ENCODE measurements at places on chromosomes 12 and 14.

DNA sequence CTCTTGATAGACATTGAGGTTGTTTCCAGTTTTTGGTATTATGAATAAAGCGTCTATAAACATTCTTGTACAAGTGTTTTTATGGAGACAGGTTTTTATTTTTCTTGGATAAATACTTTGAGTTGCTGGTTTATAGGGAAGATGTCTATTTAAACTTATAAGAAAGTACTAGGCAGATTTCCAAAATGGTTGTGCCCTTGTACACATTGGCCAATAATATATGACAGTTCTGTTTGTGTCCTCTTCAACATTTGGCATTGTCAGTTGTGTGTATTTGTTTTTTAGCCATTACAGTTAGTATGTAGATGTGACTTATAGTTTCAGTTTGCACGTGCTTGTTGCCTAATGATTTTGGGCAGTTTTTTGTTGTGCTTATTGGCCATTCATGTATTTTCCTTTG, 42.1 kb downstream of the VRK1 start:
- no peaks in the 10 kb centered on the region for H3K27me3 ChIP-seq
- no peak overlapping the region for H3K4me3 ChIP-seq
- no peak for DNase-seq
- no peak overlapping the region for H3K27ac ChIP-seq
- no peaks in the 10 kb centered on the region for H3K4me1 ChIP-seq
- peaks cover 3% of the 10 kb centered on the region for H3K36me3 ChIP-seq

GRCh38 chr14:77859934-77860570, 60.1 kb downstream of the ADCK1 start:
- H3K4me1 ChIP-seq = no peaks in the 10 kb centered on the region
- no peak overlapping the region for H3K27ac ChIP-seq
- no peaks in the 10 kb centered on the region for H3K27me3 ChIP-seq
- DNase-seq = no peak

DNA sequence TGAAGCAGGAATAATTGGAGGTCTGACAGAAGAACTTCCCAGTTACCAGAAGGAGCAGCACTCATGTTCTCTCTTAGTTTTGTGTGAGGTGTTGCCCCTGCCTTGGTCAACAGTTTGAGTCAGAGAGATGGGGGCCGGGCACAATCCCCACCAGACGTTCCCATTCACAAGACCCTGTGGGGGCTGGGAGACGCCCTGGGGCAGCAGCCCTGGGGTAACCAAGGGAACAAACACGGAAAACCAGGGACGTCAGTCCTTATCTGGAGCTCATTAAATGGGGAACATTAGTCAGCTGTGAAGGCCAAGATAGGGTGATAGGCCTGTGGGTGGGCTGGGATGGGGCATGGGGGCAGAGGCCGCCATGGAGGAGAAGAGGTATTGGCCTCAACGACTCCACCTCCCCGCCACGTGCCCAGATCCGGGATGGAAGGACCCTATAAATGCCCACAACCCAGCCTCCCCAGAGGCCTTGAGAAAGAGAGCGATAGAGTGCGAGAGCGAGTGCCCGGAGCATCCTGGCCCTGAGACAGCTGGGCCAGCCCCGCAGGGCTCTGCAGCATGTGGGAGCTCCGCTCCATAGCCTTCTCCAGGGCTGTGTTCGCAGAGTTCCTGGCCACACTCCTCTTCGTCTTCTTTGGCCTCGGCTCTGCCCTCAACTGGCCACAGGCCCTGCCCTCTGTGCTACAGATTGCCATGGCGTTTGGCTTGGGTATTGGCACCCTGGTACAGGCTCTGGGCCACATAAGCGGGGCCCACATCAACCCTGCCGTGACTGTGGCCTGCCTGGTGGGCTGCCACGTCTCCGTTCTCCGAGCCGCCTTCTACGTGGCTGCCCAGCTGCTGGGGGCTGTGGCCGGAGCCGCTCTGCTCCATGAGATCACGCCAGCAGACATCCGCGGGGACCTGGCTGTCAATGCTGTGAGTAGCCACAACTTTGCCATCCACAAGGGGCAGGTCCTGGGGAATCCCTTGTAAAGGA, at the start of gene AQP2:
TSS of gene AQP2 (plus strand) at position 465 of the 979 bp plus-strand sequence. CDS start at position 559, 94 bp downstream.
- H3K4me3 ChIP-seq = no peak within 1 kb of the TSS
- no peak within 1 kb of the TSS for H3K27ac ChIP-seq
- no peaks in the 10 kb centered on the region for H3K4me1 ChIP-seq
- DNase-seq = no peak

GRCh38 chr12:48999371-49000131, at the start of gene DDN:
Gene DDN, minus strand, starts transcription at chr12:48999375. Its CDS starts 88 bp downstream, at chr12:48999287.
- H3K4me1 ChIP-seq = peaks cover 46% of the 10 kb centered on the region
- H3K4me3 ChIP-seq = peak within 1 kb of the TSS; percentile 59
- H3K36me3 ChIP-seq = peaks cover 27% of the 10 kb centered on the region
- H3K27ac ChIP-seq = no peak within 1 kb of the TSS

GRCh38 chr14:64387232-64387781, 846 bp upstream of the MTHFD1 start:
- no peaks in the 10 kb centered on the region for H3K27me3 ChIP-seq

DNA sequence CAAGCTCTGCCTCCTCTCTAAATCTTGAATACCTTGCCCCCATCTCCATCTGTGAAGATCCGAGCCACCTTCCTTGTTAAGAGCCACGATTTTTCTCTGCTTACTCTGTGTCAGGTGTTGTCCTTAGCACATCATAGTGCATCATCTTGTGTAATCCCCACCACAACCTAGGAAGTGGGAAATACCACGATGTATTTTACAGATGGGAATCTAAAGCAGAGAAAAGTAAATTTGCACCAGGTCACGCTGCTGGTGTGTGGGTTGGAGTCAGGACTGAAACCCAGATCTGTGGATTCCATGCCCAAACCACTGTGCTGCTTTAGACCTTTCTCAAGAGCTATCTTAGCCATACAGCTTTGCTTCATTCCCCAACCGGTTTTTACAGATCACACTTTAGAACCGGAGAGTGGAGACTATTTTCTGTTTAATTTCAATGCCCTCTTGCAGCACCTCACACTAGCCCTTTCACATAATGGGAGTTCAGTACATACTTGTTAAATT, 94.6 kb downstream of the PPM1A start:
- no peaks in the 10 kb centered on the region for H3K36me3 ChIP-seq
- no peak overlapping the region for H3K27ac ChIP-seq
- no peak overlapping the region for H3K4me3 ChIP-seq
- no peaks in the 10 kb centered on the region for H3K27me3 ChIP-seq

GRCh38 chr12:117483501-117483900, 122.1 kb upstream of the NOS1 start:
- no peaks in the 10 kb centered on the region for H3K36me3 ChIP-seq
- no peaks in the 10 kb centered on the region for H3K4me1 ChIP-seq
- no peak for DNase-seq
- H3K27me3 ChIP-seq = no peaks in the 10 kb centered on the region
- no peak overlapping the region for H3K4me3 ChIP-seq

- no peak overlapping the region for H3K27ac ChIP-seq
- H3K27me3 ChIP-seq = no peaks in the 10 kb centered on the region
- no peak for DNase-seq
- H3K36me3 ChIP-seq = no peaks in the 10 kb centered on the region
- H3K4me3 ChIP-seq = no peak overlapping the region
These were observed 53.4 kb upstream of the ANO4 start for GRCh38 chr12:100741084-100741711.

GRCh38 chr14:88181072-88181471, 142.0 kb downstream of the KCNK10 start:
- no peaks in the 10 kb centered on the region for H3K27me3 ChIP-seq
- H3K36me3 ChIP-seq = no peaks in the 10 kb centered on the region
- H3K27ac ChIP-seq = no peak overlapping the region
- no peak for DNase-seq
- no peaks in the 10 kb centered on the region for H3K4me1 ChIP-seq
- no peak overlapping the region for H3K4me3 ChIP-seq

- no peak for DNase-seq
- H3K27me3 ChIP-seq = no peaks in the 10 kb centered on the region
- H3K4me3 ChIP-seq = no peak overlapping the region
- H3K36me3 ChIP-seq = no peaks in the 10 kb centered on the region
- H3K27ac ChIP-seq = no peak overlapping the region
These were observed 12.8 kb upstream of the CEP170B start for GRCh38 chr14:104852280-104852663.

DNA sequence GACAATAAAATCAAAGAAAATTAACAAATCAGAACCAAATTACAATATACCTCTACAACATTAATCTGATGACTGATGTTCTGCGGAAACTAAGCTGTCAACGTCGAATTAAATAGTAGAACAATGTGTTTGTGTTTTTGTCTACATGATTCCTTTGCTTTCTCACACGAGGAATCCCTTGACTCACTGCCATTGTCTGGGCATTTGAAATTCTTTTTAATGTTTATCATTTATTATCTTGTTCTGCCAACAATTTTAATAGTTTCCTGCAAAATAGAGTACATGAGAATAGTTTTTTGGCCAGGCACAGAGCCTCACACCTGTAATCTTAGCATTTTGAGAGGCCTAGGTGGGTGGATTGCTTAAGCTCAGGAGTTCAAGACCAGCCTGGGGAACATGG, 76.6 kb upstream of the KRAS start:
- no peak overlapping the region for H3K4me3 ChIP-seq
- H3K27me3 ChIP-seq = no peaks in the 10 kb centered on the region
- H3K27ac ChIP-seq = no peak overlapping the region
- no peak for DNase-seq
- peaks cover 3% of the 10 kb centered on the region for H3K4me1 ChIP-seq
- no peaks in the 10 kb centered on the region for H3K36me3 ChIP-seq

DNA sequence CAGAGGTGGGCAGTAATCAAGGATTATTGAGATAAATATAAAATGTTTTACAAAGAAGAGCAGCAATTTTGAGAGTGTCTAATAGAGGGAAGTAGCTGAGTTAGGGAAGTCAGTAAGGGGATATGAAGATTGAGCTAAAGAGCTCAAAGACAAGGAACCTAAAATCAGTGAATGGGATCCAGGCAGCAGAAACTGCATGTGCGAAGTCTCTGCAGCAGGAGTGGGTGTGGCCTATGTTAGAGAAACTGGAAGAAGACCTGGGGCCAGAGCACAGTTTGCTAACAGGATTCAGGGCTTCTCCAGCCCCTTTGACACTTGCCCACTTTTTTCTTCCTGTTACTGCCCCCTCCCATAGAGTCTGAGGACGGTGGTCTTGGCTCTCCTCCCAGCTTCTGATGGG, 36.3 kb upstream of the PLXNC1 start:
- H3K4me3 ChIP-seq = no peak overlapping the region
- H3K36me3 ChIP-seq = no peaks in the 10 kb centered on the region
- no peak for DNase-seq
- H3K27me3 ChIP-seq = no peaks in the 10 kb centered on the region

- H3K36me3 ChIP-seq = no peaks in the 10 kb centered on the region
- H3K27ac ChIP-seq = no peak overlapping the region
- H3K4me1 ChIP-seq = no peaks in the 10 kb centered on the region
- no peak overlapping the region for H3K4me3 ChIP-seq
- DNase-seq = no peak
- no peaks in the 10 kb centered on the region for H3K27me3 ChIP-seq
These were observed 82.3 kb downstream of the PUS7L start for GRCh38 chr12:43676183-43676813.

- peaks cover 4% of the 10 kb centered on the region for H3K27me3 ChIP-seq
- no peak for DNase-seq
- H3K4me1 ChIP-seq = no peaks in the 10 kb centered on the region
- H3K4me3 ChIP-seq = no peak overlapping the region
These were observed 87.1 kb downstream of the ALG10 start for GRCh38 chr12:34109390-34109789.

- H3K36me3 ChIP-seq = no peaks in the 10 kb centered on the region
- peak overlapping the region; percentile 15 for H3K4me3 ChIP-seq
- peak overlapping the region; percentile 76 for H3K27ac ChIP-seq
- peak; percentile 66 for DNase-seq
- H3K27me3 ChIP-seq = no peaks in the 10 kb centered on the region
- peaks cover 70% of the 10 kb centered on the region for H3K4me1 ChIP-seq
These were observed 434.7 kb downstream of the FUT8 start for GRCh38 chr14:65847075-65847847.

GRCh38 chr14:43568022-43568421, 939.1 kb downstream of the FSCB start:
- H3K36me3 ChIP-seq = no peaks in the 10 kb centered on the region
- no peak overlapping the region for H3K27ac ChIP-seq
- H3K27me3 ChIP-seq = no peaks in the 10 kb centered on the region

DNA sequence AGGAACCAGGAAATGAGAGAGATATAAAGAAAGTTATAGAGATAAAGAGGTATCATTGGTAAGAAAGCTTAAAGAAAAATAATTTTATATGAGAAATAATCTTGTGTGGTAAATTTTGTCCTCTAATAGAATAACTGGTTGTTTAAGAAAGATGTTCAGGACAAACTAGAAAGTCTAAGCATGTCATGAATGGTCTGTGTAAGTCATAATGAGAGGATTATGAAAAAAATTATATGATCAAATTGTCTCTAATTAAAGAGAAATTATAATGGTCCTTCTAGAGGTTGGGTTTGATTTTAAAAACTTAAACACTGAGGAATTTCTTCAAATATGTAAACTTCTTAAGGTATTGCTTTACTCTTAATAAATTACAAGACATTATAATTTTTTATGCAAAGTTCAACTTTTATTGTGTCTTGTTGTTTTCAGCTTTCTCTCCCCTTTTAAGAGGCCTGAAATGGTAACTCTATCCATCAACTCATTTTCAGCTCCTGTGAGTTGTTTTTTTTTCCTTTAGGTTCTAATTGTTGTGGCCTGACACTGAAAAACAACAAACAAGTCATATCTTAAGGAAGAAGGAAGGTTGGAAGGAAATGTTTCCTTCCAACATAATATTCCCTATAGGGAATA, 88.2 kb upstream of the CNOT2 start:
- H3K27ac ChIP-seq = no peak overlapping the region
- H3K4me1 ChIP-seq = no peaks in the 10 kb centered on the region
- DNase-seq = no peak
- H3K27me3 ChIP-seq = no peaks in the 10 kb centered on the region
- H3K36me3 ChIP-seq = no peaks in the 10 kb centered on the region

DNA sequence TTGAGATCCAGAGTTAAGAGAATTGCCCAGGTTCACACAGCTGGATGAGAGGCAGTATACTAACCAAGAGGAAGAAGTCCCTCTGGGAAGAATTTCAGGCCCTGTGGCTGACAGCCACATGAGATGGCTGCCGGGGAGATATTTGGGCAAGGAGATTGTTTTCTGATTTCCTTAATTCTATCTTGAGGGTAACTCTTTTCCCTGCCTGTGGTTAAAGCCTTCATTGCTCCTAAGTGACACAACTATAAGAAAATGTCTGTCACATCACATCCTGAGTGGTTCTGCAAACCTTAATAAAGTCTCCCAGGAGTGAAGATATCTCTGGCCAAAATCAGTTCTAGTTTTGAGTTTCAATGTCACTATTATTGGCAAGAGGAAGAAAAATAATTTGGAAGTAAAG, 9.6 kb downstream of the ARHGDIB start:
- peaks cover 87% of the 10 kb centered on the region for H3K4me1 ChIP-seq
- H3K36me3 ChIP-seq = peaks cover 33% of the 10 kb centered on the region
- peak overlapping the region; percentile 90 for H3K27ac ChIP-seq
- peak overlapping the region; percentile 39 for H3K4me3 ChIP-seq

DNA sequence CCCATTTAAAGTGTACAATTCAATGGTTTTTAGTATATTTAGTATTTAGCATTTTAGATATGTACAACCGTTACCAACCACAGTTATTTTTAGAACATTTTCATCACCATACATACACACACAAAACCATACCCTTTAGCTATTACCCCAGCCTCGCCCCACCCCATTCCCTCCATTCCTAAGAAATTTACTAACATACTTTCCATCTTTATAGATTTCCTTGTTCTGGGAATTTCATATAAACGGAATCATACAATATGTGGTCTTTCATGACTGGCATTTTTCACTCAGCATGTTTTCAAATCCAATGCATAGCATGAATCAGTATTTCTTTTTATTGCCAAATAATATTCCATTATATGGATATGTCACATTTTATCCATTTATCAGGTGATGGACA, 101.5 kb downstream of the TAOK3 start:
- no peaks in the 10 kb centered on the region for H3K4me1 ChIP-seq
- no peak overlapping the region for H3K4me3 ChIP-seq
- no peak overlapping the region for H3K27ac ChIP-seq
- no peaks in the 10 kb centered on the region for H3K27me3 ChIP-seq
- no peaks in the 10 kb centered on the region for H3K36me3 ChIP-seq
- no peak for DNase-seq

Data from effector memory CD4-positive, alpha-beta T cell (primary cell).